ENCODE measurements at places on chromosomes 5 and 9.

DNA sequence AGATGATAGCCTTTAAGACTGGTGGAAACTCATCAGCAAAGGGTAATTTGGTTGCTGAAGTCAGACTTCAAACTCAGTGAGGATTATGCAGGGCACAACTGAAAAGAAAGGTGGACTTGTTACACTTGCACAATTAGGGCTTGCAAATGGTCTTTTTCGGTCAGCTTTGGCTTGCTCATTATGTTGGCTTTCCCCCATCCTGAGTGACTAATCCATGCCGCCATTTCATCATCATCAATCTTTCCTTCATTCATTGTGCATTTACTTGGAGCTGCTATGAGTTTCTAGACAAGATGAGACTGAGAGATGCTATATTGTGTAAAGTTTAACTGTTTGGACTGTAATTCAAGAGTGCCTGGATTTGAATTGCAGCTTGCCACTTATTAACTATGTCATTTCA is 134.8 kb upstream of the PPP1R2B start:
- no peak for DNase-seq

DNA sequence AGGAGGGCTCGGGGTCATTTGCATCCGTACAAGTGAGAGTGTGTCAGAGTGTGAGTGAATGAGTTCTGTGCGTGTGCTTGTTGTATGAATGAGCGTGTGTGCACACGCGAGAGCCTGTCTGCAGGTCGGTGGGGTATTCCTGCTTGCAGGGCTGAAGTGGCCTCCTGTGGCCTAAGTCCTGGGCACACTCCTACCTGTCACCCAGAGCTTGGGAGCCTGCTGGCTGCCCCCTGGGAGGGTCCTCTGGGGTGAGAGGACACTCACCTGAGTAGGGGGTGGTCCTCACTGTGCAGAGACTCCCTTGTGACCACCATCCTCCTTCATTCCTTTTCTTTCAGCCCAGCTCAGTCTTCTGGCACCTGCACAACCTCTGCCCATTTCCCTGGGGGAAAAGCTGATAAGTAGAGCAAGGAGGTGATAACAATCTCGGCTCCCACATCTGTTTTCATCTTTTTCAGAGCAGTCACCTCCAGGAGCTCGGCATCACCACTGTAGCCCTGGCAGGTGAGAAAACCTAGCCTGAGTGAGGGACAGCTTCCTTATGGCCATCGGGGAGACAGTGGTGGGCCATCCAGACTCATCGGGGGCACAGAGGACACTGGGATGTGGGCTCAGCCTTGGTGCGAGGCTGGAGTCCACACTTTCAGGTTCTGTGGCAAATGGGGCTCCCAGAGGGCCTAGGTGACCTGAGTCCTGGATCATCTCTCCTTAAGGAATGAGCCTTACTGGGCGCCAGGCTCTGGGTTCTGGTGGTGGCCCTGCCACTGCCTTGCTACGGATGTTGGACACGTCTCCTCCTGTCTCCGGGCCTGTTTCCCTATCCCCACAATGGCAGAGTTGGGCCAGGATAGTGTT is 38.7 kb upstream of the SYNPO start:
- DNase-seq, result no peak

DNA sequence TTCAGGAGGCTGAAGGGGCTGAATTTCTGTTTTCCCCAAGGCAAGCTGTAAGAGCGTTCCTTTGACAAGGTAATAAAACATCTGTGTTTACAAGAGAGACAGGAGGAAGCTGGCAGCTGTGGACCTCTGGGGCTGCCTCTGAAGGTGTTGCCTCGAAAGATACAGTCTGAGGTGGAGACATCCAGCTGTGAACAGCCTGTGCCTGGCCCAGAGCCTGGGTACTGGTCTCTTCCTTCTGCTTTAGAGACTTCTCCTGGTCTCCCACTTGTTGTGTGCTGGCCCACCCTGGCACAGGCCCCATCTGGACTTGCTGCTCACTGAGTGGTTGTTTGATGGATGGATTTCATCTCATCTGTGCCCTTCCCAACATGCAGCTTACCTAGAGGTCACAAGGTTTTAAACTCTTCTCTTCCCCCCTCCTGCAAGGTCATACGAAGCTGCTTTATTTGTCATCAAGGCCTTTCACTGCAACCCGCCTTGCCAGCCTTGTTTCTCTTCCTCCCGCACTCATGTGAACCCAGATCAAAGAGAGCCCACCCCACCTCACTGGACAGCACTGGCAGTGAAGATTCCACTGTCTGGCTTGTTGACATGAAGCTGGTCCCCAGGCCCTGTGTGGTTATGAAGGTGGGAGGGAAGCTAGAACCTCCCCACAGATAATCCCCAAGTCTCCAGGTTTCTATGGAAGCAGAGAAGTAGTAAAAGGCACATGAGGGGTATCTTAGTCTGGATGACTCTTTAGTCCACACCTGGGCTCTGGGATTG is 35.0 kb upstream of the ALDH1B1 start:
- DNase-seq, result no peak

DNA sequence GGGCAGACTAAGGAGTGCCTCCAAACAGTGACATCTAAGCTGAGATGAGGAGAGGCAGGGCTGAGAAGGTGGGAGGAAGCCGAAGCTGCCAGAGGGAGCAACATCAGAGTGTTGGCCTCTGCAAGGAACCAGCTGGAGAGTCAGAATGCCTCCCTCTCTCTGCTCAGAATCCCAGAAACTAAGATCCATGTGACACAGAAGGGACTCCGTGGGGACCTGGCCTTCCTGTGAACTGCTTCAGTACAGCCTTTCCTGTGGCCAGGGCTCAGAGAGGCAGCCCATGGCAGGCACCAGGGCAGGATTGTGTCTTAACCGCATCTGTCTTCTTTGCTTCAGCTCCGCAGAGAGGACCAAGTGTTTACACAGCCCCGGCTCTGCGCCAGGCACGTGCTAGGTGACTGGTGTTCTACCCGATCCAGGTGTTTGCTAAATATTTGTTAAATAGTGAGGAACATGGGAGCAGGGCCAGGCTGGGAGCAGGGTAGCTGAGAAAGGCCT is 33.5 kb downstream of the KCNMB1 start:
- DNase-seq, result no peak

DNA sequence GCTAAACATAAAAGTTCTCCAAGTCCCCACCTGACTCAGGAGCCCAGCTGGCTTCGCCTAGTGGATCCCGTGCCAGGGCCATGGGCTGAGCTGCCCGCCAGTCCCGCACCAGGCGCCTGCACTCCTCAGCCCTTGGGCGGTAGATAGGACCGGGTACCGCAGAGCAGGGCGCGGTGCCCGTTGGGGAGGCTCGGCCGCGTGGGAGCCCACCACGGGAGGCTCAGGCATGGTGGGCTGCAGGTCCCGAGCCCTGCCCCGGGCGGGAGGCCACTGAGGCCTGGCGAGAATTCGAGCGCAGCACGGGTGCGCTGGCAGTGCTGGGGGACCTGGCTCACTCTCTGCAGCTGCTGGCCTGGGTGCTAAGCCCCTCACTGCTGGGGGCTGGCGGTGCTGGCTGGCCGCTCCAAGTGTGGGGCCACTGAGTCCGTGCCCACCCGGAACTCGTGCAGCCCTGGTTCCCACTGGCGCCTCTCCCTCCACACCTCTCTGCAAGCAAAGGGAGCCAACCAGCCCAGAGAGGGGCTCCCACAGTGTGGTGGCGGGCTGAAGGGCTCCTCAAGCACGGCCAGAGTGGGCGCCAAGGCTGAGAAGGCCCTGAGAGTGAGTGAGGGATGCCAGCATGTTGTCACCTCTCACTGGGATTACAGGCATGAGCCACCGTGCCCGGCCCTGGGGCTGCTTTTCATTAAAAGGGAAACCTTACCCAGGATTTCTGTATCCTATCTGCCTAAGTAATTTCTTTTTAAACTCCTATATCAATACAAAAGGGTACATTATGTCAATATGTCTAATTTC is 9.7 kb upstream of the SPZ1 start:
- no peak for DNase-seq

- peak; percentile 72 for DNase-seq
Observed at GRCh38 chr9:121743441-121744001, 92.1 kb downstream of the DAB2IP start.

- no peak for DNase-seq
Observed at GRCh38 chr9:130890124-130890523, 6.5 kb downstream of the QRFP start.

DNA sequence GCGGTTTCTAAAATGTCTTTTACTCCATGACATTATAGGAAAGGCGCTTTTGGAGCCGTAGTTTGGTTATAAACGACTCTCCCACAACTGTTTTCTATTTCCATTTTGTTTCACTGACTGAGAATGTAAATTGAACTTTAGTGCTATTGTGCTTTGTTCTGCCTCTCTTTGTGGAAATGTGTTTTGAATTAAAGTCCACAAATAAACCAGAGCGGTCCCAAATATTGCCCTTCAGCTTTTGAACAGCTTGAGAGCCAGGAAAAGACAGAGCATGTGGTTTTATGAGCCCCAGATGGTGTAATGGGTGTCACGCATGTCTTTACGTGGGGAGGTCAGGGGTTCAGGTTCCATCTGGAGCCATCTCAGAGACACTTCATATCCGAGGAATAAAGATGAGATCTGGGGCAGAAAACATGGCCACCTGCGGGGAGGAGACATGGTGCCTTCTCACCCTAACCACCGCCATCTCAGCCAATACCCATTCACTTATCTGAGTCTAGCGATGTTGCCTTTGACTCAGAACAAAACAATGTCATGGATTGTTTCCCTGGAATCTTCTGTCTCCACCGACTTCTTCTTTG is 42.5 kb upstream of the ROR2 start:
- no peak for DNase-seq

- DNase-seq, result no peak
Observed at GRCh38 chr5:108167174-108167573, 214.7 kb downstream of the FBXL17 start.

- DNase-seq, result no peak
Observed at GRCh38 chr9:100601216-100601615, 23.3 kb downstream of the CAVIN4 start.

DNA sequence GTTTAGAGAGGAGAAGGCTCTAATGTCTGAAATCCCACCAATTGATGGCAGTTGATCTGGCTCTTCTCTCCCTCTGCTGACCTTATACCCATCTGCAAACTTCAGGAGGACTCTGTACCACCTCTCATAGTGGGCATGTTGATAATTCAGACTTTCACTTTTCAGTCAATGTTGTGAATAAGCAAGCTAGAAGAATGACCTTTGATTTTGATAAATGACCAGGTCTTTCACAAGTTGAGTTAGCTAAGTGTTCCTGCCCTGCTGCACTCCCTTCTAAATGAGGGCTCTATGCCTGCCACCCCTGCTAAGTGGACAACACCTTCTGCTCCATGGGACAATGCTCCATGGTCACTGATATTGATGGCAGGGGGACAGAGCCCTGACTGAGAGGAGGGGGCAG is 74.7 kb downstream of the SPRY4 start:
- DNase-seq, result no peak

GRCh38 chr9:7342229-7342628 is 457.3 kb downstream of the DMAC1 start:
- no peak for DNase-seq

DNA sequence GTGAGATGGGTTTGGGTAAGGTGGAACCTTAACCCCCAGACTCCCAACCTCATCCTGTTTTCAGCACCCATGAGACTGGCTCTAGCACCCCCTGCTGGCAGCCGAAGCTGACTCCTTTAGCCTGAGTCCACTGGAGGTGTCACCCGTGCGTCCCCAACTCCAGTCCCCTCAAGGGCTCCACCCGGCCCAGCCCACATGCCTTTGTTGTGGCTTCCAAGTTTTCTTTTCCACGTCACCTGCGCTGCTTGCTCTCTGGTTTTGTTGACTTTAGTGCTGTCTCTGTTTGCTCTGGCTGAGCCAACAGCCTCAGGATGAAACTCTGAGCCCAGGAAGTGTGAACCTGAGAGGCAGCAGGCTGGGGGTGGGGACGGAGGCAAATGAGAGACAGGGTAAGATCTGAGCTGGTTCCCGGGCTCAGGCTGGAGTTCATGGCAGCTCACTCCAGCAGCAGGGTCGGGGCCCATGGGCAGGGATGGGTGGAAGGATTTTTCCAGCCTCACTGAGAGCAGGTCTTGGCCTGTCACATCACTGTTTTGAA is 13.2 kb upstream of the AQP7 start:
- DNase-seq, result peak; percentile 8

DNA sequence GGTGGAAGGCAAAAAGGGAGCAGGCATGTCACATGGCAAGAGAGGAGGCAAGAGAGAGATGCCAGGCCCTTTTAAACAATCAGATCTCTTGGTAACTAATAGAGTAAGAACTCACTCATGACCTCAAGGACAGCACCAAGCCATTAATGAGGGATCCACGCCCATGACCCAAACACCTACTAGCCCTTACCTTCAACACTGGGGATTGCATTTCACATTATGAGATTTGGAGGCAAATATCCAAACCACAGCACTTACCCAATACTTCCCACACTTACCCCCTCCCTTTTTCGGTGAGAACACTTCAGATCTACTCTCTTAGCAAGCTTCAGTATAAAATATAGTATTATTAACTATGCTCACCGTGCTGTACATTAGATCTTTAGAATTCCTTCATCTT is 41.9 kb downstream of the ZNF354A start:
- no peak for DNase-seq

- no peak for DNase-seq
Observed at GRCh38 chr5:1314564-1314982, 19.7 kb upstream of the TERT start.

DNA sequence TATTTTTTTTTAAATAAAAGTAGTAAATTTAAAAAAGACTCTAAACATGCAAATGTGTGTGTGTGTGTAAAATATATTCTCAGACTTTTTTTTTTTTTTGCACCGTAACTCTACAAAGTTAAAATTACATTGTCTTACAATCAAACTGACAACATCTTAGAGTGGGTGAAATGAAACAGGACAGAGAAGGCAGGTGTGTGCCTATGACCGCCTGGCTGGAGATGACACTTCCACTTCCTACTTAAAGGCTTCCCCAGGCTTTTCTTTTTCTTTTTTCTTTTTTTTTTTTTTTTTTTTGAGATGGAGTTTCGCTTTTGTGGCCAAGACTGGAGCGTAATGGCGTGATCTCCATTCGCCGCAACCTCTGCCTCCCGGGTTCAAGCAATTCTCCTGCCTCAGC is 2.7 kb upstream of the AK1 start:
- no peak for DNase-seq

- no peak for DNase-seq
Observed at GRCh38 chr5:116947691-116948528, 373.3 kb upstream of the SEMA6A start.

DNA sequence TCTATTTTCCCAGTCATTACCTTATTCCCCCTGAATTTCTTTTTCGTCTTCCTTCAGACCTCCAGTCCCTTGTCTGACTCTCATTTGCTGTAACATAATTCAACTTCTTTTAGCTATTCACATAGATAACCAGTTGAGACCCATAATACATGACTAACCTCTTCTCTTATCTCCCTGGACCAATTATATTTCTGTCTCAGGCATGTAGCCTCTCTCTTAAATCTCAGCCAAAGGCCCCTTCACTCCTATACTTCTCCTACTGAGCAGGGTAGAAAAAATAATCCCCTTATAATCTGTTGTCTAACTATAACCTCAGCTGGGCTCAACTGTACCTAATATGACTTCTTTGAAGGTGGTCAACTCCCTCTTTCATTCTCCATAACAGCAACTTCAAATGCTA is 20.9 kb downstream of the RANBP6 start:
- no peak for DNase-seq
